ENCODE measurements at places on chromosomes 2 and 18. TPM values are rescaled to one million over a fixed set of nuclear protein-coding genes. Genes with fewer than 3 reads are reported as not detected.
A peak's percentile ranks its signal among the peaks of the same experiment; 100 is the strongest.

LBH gene
- 37.2 TPM for total RNA-seq

IL1F10 gene
- total RNA-seq: 0.80 TPM

CCDC150 gene
- 6.7 TPM for total RNA-seq

TRIM43 gene
- total RNA-seq: not detected

ITPRIPL1 gene
- 1.8 TPM for total RNA-seq

TUBA3E gene
- not detected for total RNA-seq

PSTPIP2 gene
- 8.9 TPM for total RNA-seq

DNA sequence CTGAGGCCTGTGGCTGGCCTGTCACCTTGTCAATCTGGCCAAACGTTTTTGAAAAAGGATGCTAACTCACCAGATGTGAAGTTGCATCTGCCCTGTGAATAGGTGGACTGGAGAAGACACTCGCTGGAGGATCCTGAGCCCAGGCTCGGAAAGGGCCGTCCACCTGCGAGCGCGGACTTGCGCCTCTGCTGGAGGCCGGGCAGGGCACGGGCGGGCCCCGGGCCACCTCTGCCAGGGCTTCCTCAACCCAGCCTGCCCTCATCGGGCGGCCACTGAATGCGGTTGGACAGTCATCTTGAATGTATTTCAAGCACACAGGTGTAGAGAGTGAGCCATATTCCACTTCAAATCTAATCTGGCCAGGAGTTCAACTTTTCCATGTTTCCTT, 83.9 kb downstream of the FAM210A start:
- no peak for DNase-seq

DNA sequence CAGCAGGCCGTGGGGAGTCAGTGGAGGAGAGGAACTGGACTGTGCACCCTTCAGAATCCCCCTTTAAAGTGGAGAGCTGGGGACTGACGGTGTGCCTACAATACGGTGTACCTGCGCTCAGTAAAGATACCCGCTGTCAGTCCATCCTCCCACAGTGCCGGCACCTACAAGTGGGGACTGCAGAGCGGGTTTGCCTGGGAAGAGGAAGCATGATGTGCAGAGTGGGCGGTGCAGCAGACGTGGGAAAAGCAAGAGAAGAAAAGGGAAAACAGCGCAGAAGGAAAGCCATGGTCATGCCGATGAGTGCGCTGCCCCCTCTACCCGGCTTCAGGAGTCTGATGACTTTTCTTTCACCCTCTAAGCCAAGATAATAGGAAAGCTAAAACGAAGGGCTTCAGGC, 148.0 kb downstream of the TPO start:
- DNase-seq: no peak

DNA sequence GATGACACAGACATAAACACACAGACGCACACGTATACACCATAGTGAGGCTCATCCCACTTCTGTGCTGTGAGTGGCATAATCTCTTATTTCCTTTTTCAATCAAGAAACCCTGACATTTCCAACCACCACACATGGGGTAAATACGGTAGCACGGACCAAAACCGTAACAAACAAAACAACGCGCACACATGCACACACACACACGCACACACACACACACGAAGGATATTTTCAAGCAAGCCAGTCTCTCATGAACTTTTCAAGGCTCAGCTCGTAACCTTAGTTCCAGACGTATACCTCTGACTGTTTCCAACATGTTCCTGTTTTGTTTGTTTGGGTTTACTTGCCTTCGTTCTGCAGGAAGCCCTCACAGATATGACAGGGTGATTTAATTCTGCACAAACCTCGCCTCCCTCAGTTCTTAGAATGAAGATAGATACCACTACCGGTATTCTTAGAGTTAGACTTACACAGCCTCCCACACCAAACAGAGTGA, 119.8 kb downstream of the BCL2 start:
- no peak for DNase-seq

DNA sequence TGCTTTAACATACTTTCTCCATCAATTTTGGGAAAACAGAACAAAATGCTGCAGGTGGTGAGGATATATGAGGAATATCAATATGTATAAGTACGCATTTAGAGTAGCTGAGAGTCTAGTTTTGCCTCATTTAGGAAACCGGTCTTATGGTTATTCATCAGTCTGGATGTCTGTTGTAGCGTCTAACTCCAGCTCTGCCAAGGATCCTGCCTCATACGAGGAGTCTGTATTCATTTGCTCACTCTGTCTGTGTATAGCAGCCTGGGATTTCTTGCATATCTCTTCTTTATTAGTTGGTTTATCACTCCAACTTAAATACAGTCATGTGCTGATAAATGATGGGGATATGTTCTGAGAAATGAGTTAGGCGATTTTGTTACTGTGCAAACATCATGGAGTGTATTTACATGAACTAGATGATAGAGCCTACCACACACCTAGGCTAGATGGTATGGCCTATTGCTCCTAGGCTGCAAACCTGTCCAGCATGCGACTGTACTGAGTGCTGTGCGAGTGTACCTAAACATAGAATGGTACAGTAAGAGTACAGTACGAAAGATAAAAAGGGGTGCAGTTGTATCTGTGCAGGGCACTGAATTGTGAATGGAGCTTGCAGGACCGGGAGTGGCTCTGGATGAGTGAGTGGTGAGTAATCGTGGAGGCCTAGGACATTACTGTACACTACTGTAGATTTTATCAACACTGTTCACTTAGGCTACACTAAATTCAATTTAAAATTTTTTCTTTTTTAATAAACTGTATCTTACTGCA, 148.1 kb downstream of the ZNF407 start:
- DNase-seq: no peak

GRCh38 chr2:31694444-31694843, 113.7 kb upstream of the SRD5A2 start:
- no peak for DNase-seq

- no peak for DNase-seq
These were observed 20.9 kb downstream of the FBXO36 start for GRCh38 chr2:229943171-229943570.

DNA sequence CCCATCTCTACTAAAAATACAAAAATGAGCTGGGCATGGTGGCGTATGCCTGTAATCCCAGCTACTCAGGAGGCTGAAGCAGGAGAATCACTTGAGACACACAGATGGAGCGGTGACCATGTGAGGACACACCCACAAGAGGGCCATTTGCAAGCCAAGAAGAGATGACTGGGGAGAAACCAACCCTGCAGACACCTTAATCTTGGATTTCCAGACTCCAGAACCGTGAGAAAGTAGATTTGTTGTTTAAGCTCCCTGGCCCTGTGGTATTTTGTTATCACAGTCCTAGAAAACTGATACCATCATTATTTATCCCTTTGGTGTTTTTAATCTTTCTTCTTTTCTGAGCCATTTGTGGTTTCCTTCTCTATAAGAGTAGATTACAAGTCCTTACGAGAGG, 88.6 kb upstream of the ID2 start:
- DNase-seq: peak; percentile 13

DNA sequence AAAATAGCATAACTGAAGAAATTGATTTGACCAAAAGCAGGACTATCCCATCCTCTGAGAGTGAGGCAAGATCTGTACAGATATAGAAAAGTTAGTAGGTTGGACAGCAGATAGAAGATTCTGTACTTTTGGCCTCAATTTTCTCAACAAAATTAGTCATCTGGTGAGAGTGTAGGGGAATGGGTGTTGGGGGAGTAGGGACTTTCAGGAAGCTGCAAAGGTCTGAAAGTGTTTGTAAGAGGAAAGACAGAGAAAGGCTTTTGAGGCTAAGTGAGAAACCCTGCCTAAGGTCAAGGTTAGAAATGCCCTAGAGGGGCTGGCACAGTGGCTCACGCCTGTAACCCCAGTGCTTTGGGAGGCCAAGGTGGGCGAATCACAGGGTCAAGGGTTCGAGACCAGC, 40.3 kb downstream of the DAPL1 start:
- no peak for DNase-seq

DNA sequence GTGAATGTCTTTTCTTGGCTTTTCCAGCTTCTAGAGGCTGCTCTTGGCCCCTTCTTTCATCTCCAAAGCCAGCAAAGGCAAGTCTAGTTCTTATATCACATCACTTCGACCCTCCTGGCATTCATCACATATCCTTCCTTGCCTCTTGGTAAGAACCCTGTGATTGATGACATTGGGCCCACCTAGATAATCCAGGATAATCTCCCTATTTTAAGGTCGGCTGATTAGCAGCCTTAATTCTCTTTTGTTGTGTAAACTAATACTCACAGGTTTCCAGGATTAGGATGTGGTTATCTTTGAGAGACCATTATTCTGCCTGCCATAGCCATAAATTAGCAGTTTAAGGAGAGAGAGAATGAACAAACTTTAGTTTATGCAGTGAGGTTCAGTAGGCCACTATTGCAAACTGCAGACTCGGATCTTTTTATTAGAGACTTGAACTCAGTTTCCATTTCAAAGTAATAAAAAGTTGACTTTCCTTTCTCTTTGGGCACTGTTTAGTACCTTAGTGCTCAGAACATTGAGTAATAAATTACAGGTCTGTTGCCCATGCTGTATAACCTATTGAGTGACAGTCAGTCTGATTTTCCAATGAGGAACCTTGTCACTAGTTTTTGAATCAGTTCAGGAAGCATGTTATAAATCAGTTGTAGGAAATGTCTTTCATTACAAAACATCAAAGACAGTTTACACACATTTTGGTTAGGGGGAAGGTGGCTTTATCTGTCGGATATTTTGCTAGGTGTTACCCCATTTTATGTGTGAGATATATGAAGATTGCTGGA, 4.5 kb downstream of the NDUFV2 start:
- no peak for DNase-seq

DNA sequence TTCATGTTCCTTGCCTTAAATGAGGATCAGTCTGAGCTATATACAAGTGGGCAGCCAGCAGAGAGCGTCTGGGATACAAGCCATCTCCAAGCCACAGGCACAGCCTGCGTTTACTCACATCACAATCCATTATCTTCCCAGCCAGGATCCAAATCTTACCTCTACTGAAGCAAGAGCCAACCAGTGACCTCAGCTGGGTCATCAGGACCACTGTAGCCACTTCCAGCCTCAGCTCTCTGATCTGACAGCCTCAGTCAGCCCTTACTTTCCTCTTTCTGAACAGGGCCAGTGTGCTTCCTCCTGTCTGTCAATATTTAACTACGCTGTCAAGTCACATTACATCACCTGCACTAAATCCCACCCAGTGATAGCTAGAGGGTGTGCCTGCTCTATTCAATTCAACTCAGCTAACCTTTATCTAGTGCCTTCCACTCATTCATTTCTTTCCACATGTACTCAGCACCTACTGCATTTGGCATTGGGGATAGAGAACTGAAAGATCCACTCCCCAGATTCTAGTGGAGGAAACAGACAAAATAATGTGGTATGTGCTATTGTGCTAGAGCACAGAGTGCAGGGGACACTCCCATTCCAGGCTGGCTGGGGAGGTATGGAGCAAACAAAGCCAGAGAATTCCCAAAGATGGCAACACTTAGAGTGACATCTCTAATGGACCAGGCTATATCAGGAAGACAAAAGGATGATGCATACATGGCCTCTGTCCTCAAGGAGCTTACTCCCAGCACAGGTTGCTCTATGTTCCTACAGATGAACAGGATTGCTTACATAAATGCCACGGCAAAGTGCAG, 146.5 kb downstream of the NCKAP5 start:
- no peak for DNase-seq

DNA sequence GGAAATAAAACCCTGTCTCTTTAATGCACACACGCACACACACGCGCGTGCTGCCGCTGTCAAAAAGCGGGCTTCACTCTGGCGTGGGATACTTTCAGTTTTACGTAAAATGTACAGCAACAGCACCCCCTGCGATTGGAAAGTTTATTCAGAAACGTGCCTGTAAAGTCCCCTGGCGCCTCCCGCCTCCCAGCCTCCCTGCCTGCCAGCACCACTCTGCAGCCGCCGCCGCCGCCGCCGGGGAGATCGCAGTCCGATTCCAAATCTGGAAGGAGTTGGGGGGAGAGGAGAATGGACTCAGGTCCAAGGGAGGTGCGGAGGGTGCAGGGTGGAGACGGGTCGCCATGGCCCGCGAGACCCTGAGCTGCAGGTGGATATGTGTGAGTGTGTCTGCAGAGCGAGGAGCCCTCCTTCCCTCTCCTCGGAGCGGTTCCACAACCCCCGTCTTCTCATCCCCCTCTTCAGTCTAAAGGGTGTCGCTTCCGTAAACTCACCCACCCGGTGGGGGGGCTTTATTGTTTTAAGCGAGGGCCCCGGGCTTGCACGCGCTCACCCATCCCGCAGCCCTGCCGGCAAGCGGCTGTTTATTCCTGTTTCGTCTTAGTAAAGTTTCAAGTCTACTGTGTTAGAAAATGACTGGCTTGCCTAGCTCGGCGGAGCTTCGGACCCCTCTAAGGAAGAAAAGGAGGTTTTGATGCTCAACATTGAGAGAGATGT, 1.8 kb upstream of the BCL11A start:
- DNase-seq: no peak

GRCh38 chr2:180959787-180960186, 20.6 kb upstream of the UBE2E3 start:
- no peak for DNase-seq

DNA sequence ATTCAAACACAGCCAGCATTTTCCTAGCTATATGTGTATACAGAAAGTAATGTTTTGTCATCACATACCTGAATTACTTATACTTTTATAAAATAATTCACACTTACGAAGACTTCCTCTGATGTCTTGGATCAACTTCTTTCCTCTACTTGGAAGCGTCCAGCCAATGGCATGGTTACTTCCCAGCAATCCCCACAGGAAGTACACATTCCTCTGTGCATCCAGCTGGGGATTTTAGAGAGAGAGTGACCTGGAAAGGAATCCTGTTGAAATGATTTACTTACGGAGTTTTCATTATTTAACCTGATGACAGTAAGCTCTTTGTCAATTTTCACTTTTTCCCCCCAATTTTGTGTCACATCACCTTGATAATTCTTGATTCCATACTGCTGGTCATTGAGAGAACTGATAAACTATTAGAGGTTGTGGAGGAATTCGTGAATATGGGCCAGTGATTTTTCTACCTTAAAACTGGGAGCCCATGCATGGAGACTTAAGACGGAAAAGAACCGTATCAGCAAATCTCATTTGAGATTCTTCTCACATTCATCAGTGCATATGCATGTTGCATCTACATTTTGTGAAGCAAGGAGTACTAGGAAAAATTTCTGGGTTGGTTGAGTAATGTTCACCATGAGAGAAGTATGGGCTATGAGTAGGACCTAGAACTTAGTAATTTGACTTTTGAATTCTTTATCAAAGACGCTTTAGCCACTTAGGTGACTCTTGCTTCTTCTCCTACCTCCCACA, 9.0 kb upstream of the IL18R1 start:
- DNase-seq: no peak

Data from suprapubic skin (tissue), 4 donors.